Type B pancreatic cell (in vitro differentiated cells): ENCODE measurements at places on chromosomes 3 and 15. TPM values are rescaled to one million over a fixed set of nuclear protein-coding genes. Genes with fewer than 3 reads are reported as not detected.

Gene C15orf61
- 6.7 and 8.4 TPM in 2 replicates for total RNA-seq

Gene NUDT16
- 15.1 and 26.0 TPM in 2 replicates for total RNA-seq

Gene MYH15
- total RNA-seq: 0.26 and 0.77 TPM in 2 replicates

Gene ACKR4
- total RNA-seq: 0.29 and 1.9 TPM in 2 replicates

Gene CCDC51
- total RNA-seq: 15.0 and 25.7 TPM in 2 replicates

Gene SOX14
- 0.29 and 0.62 TPM in 2 replicates for total RNA-seq

Gene COMMD2
- 53.2 and 55.7 TPM in 2 replicates for total RNA-seq

Gene CP
- total RNA-seq: 4.0 and 7.4 TPM in 2 replicates

Gene CCR2
- total RNA-seq: not detected in 2 replicates

Gene HIGD2B
- total RNA-seq: not detected in 2 replicates

Gene TMC3
- 0.07 and 0.10 TPM in 2 replicates for total RNA-seq

Gene C3orf20
- total RNA-seq: 0.12 and 0.24 TPM in 2 replicates

Gene FEZF2
- total RNA-seq: 0.24 TPM in 1 of 2 replicates, not detected in the other

Gene AADACL2
- total RNA-seq: 11.7 and 43.6 TPM in 2 replicates

- no peak for DNase-seq
These were observed 320.4 kb upstream of the PROK2 start for GRCh38 chr3:72105306-72105705.

GRCh38 chr3:161560008-161560637, 63.5 kb downstream of the OTOL1 start:
- DNase-seq: no peak

GRCh38 chr15:38149315-38149714, 103.3 kb upstream of the SPRED1 start:
- DNase-seq: no peak

DNA sequence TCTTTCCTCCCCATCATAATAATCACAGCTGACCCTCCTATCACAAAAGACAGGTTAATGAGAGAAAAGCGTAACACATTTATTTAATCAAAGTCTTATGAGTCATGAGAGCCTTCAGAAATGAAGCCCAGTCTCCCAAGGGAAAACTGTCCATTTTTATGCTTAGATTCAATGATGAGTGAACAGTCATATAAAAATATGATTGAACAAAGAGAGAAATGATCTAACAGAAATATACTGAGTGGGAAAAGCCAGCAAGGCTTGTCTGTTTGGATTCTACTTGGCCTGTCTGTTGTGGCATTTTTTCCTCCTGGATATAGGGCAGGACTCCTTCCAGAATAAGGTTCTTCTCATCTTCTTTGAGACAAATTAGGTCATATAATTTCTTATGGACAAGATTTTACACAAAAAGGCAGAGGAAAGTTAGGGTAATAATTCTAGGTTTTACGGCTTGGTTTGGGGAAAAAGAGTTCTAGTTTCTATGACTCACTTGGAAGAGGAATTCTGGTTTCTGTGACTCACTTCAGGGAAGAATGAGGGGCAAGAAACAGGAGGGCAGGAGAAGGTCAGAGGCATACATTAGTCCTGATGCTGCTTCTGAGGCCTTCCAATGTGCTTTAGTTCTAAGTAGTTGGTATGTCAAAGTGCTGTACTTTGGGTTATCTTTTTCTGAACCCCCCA, 534.2 kb downstream of the ZIC1 start:
- DNase-seq: no peak

- DNase-seq: peak; percentile 40
These were observed 208.3 kb downstream of the TJP1 start for GRCh38 chr15:29613951-29614382.

DNA sequence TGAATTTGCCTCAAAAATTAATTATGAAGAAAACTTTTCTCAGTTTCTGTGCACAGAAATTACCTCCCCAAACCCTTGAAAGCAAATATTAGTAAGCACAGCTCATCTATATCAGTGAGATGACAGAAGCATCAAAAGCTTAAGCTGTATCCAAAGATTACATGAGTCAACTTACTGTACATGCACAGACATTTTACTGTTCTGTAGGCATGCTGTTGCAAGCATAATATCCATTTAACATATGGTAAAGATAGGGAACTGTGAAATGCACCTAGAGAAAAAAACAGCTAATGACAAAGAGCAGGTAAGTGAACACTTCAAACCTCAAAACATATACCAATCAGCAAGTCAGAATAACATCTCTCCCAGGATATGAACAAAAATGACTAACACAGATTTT, 20.9 kb downstream of the SHOX2 start:
- DNase-seq: no peak

DNA sequence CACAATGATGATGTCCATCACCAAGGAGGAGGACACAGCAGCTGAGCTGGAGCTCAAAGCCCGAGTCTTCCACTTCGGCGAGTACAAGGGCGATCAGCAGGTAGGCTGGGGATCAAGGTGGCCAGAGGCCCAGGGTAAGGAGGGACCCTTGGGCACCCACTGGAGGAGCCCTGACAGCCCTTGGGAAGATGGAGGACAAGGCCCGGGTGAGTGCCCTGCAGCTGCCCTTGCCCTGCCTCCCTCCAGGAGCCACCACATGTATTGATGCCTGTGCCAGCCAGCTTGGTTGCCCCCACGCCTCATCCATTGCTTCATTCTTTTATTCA, 38.4 kb downstream of the CFAP100 start:
- no peak for DNase-seq

- no peak for DNase-seq
These were observed 779.0 kb downstream of the SQOR start for GRCh38 chr15:46413799-46414198.

- no peak for DNase-seq
These were observed 41.5 kb upstream of the MFGE8 start for GRCh38 chr15:88954431-88955277.

GRCh38 chr3:173796890-173797289, 399.3 kb downstream of the NLGN1 start:
- DNase-seq: no peak

DNA sequence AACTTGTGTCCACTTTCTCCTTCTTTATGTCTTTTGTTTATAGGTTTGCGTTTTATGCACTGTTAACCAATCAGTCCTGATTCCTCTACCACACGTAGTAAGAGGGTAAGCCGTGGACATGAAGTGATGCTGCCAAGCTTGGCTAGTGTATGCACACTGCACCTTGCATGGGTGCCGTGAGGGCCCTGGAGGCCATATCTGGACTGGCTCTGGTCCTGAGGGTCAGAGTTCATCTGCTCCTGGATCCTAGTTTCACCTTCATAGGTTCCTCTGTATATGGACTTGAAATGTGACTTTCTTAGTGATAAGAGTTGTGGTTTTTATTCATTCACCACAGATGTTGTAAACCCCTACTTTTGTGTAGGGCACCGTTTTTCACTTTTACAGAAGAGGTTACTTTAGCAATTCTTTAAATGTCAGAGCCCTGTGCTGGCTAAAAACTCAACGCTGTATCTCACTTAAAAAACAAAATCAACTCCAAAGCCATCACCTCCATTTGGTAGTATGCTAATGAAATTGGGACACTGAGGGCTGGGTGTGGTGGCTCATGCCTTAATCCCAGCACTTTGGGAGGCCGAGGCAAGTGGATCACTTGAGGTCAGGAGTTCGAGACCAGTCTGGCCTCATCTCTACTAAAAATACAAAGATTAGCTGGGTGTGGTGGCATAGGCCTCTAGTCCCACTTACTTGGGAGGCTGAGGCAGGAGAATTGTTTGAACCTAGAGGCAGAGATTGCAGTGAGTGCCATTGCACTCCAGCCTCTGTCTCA, 22.9 kb downstream of the SIAH2 start:
- DNase-seq: no peak

GRCh38 chr15:73051391-73051806, 864 bp upstream of the NEO1 start:
- no peak for DNase-seq

- DNase-seq: peak; percentile 62
These were observed 28.1 kb downstream of the PRR23E start for GRCh38 chr3:127221037-127221436.

GRCh38 chr15:75034615-75035014, 11.2 kb downstream of the PPCDC start:
- no peak for DNase-seq

GRCh38 chr3:73781541-73781940, 156.8 kb upstream of the PDZRN3 start:
- DNase-seq: no peak

DNA sequence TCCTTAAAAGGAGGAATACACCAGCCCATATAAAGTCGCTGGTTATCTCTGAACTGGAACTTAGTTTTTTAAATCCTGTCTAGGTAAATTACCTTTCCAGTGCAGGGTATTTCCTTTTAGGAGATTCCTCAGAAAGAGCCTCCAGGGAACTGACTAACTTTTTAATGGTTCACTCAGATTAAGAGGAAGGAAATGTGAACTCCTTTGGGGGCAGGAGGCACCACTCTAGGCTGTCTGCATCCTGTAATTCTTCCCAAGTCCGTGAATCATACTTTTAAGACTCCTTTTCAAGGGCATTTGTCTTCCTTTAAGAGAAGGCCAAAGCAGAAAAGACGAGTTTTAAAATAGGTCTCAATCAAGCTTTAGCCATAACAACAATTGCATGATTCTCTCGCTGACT, 871.2 kb upstream of the NR2F2 start:
- DNase-seq: no peak

DNA sequence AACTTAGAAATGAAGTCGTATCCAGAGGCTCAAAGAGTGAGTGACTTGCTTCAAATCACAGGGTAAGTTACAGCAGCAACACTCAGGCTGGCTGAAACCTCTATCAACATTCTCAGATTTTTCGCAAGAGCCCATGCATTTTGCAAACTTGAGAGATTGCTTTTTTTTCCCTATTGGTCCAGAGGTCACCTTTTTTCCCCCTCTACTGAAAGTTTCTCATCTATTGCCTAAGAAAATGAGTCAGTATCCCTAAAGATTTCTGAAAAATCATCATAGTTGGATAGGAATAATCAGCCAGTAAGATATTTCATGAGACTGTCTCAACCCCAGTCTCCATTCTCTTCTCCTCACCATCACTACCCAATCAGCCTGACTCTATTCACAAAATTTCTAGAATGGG, 410.6 kb downstream of the FOXP1 start:
- no peak for DNase-seq

DNA sequence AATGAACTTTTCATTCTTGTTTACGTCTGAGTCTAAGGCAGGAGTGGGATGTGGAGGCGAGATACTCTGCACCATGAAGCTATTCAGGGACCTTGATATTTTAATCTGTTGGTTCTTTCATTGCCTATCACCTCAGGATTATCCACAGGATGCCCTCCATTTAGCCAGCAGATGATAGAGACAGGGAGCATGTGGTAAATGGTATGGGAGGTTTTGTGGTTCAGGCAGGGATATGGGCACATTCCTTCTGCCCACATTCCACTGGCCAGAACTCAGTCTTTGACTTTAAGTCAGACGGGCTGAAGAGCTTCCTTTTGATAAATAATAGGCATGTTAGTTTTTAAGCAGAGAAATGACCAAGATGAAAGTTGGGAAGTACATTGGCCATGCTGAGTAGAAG, 548.0 kb upstream of the CCDC54 start:
- DNase-seq: no peak

DNA sequence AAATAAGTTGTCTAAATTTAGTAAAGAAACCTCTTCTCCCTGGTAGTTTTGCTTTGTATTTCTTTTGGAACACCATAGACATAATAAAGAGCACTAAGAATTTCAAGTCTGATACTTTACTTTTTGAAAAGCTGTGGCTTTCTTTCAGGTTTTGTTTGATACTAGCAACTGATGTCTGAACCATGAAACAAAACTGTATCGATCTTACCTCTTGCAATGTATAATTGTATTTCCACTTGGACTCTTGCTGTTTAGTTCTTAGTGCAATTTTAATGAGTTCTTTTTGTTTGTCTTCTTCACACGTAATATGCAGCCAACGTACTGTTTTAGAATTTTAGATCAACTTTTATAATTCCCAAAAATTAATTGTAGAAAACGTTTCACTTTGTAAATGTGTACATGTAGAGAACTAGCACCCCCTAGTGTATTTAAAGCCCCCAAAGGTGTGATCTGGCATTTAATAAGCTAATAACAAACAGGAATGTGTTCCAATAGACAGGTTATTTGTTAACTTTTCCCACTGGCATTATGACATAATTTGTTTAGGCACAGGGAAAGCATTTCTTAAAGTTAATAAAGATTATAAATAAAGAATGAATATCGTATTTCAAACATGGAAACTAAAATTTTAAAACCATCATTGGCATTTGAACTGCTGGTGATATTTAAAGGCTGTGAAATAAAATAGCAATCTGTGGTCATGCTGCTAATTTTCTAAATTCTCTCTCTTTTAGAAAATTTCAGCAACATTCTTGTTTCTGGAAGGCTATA, 289.1 kb upstream of the DNAJC19 start:
- DNase-seq: no peak

DNA sequence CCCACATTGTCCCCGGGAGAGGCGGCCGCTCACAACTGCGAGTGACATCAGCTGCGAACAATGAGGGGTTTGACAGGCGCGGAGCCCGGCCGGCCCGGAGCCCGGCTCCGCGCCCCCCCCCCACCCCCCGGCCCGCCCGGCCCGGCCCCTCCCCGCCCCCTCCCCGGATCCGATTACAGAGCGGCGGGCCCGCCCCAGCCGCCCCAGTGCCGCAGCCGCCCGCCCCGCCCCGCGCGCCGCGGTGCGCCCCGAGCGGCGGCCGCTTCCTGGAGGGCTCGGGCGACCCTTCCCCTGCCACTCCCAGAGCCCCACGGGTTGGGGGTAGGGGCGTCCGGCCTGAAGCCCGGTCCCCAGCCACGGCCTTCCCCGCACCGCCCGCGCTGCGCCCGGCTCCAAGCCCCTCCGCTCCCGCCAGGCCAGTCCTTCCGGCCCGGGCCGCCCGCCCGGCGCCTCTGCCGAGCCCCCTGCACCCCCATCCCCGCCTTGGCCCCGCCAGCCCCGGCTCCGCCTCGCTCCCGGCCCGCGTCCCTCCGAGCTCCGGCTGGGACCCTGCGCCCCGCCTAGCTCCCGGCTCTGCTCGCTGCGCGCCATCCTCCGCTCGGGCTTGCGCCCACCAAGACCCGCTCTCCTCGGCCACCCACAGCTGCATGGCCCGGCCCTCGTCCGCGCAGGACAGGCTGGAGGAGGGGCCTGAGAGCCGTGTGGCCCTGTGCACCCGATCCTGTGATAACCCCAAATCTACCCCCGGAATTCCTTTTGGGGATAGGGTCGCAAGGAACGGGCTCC, at the start of gene PCBP4:
TSS of gene PCBP4 (minus strand) at position 71 of the 786 bp plus-strand sequence. CDS start 6,214 bp downstream, outside the sequence.
- DNase-seq: no peak

- DNase-seq: no peak
These were observed 50.6 kb upstream of the PHLDB2 start for GRCh38 chr3:111808439-111808838.

GRCh38 chr15:33031324-33031821, 163.1 kb downstream of the FMN1 start:
- no peak for DNase-seq

- DNase-seq: no peak
These were observed 17.8 kb downstream of the LRIG1 start for GRCh38 chr3:66483006-66483405.

DNA sequence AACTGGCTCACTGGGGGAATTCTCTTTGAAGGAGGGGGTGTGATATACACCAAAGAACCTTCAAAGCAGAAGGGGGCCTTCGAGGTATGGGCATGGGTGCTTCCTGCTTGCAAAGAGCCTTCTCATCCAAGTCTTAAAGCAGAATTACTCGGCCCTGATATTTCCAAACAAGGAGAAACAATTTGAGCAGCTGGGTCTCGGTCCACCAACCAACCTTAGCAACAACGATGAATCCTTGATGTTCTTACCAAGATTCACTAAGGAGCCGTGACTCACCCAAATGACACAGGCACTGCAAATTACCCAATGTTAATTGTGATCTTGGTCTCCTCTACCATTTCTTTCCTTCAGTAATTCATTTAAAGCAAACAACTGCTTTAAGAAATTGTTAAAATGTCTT, 7.7 kb downstream of the HOMER2 start:
- no peak for DNase-seq

- DNase-seq: no peak
These were observed 110.5 kb upstream of the RAP2B start for GRCh38 chr3:153051427-153052095.

- no peak for DNase-seq
These were observed 195.7 kb upstream of the ATP11B start for GRCh38 chr3:182597621-182598041.
